Endodermal cell (in vitro differentiated cells): ENCODE measurements at places on chromosomes 3 and 15. TPM values are rescaled to one million over a fixed set of nuclear protein-coding genes. Genes with fewer than 3 reads are reported as not detected.

DNA sequence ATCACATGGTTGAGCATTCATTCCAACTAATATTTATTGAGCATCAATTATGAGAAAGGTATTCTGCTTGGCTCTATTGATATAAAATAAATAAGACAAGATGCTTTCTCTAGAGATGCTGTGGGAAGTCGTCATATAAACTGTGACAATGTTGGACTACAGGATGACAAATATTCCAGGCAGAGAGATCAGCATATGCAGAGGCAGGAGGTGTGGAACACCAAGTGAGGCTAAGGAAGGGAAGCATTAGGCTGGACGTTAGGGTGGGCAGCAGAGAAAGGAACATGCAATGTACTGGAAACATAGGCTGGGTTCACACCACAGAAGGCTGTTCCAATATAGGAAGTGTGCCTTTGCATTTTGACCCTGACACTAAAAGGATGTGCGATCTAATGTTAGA is 38.6 kb downstream of the CD200 start:
- DNase-seq, result no peak

CAMK2N2 gene
- 1.8 and 2.5 TPM in 2 replicates for total RNA-seq

GRCh38 chr3:44666346-44666745 is 17.8 kb downstream of the ZNF35 start:
- no peak for DNase-seq

GRCh38 chr15:57867970-57868798 is 161.7 kb downstream of the POLR2M start:
- DNase-seq, result no peak

CERS3 gene
- not detected in 3 replicates for total RNA-seq
